ENCODE measurements at places on chromosomes 16 and 17. TPM values are rescaled to one million over a fixed set of nuclear protein-coding genes. Genes with fewer than 3 reads are reported as not detected.

DNA sequence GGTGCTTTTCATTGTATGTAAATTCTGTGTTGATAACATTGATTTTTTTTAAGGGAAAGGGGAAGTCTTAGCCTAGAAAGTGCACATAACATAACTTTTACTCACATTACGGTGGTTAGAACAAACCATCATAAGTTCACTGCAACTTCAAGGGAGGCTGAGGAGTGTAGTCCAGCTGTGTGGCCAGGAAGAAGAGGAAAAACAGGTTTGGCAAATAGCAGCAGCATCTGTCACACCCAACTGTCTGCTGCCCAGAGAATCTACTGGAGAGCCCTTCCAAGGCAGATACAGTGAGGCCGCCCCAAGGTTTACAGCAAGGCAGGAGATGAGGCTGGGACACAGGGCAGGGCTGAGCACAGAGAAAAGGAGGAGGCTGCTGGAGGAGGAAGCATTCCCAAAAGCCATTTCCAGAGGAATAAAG lies 60.6 kb downstream of the AIPL1 start:
- DNase-seq: peak; percentile 8

GRCh38 chr17:81502471-81503017 lies 10.1 kb downstream of the ACTG1 start:
- no peak for DNase-seq

The FBF1 gene
- total RNA-seq: 28.9 TPM

DNA sequence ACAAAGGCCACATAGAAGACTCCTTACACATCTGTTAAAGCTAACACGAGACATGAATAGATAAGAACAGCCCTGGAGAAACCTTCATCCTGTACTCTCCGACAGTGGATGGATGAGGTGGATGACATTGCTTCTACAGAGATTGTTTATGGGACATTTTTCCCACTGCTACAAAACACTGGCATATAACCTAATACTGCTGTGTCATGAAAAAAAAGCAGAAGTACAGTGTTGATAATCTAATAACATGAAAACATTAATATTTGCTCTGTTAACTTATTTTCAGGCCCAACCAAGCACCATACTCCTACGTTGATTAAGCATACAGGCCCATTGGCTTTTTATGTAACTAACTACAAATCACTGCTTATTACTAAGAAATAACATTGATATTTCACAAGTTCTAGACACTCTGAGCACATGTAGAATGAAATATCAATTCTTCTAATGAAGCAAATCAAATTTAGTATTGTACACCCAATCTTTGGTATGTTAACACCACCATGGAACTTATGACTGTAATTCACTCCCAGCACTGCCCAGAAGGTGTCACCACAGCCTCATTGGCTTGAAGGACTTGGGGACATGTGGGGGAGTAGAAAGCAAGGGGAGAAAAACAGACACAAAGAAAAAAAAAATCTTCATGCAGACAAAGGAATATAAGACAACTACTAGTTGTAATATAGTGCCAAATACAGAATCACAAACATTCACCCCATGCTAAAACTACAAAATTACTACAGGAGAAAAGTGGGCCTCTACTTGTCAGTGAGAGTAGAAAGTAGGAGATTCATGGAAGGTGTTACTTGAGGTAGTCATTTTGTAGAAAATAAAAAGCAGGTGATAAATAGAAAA lies 330.0 kb upstream of the PMFBP1 start:
- peak; percentile 50 for DNase-seq

The LRRC36 gene
- 2.1 TPM for total RNA-seq

DNA sequence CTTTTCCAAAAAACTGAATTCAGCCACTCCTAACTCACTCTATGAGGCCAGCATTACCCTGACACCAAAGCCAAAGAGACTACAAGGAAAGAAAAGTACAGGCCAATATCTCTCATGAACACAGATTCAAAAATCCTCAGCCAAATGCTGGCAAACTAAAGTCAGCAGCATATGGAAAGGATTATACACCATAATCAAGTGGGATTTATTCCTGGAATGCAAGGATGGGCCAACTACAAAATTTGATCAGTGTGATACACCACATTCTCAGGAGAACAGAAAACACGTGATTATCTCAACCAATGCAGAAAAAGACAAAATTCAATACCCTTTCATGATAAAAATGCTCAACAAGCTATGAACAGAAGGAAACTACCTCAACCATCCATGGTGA lies 7.7 kb upstream of the AATK start:
- no peak for DNase-seq

The KRTAP9-4 gene
- not detected for total RNA-seq

GRCh38 chr17:67025216-67025792 lies 19.1 kb upstream of the CACNG1 start:
- DNase-seq: no peak

Data from mucosa of gallbladder (tissue), 1 donor.